ENCODE measurements at places on chromosomes 6 and 20.
A peak's percentile ranks its signal among the peaks of the same experiment; 100 is the strongest.

- DNase-seq, result no peak
These were observed 503 bp upstream of the GPLD1 start for GRCh38 chr6:24489881-24490280.

DNA sequence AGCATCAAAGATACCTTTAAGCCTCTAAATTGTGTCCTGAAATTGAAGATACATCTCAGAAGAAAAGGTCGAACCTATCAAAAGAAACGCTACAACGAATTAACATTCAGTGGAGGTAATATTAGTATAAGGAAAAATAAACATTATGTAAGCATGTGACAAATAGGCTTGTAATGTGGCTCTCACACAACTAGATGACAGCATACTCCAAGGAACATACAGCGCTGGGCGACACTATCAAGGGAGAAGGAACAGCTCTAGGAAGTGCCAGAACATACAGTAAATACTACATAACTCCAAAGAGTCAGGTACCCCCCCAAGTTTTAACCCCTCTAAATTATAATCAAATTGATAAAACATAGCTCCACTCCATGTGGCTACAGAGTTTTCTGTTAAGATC is 103.5 kb downstream of the LAMP5 start:
- DNase-seq, result peak; percentile 61

- no peak for DNase-seq
These were observed 691 bp upstream of the ANGPT4 start for GRCh38 chr20:916825-917224.

- no peak for DNase-seq
These were observed 8.8 kb upstream of the TAF8 start for GRCh38 chr6:42041481-42042053.

DNA sequence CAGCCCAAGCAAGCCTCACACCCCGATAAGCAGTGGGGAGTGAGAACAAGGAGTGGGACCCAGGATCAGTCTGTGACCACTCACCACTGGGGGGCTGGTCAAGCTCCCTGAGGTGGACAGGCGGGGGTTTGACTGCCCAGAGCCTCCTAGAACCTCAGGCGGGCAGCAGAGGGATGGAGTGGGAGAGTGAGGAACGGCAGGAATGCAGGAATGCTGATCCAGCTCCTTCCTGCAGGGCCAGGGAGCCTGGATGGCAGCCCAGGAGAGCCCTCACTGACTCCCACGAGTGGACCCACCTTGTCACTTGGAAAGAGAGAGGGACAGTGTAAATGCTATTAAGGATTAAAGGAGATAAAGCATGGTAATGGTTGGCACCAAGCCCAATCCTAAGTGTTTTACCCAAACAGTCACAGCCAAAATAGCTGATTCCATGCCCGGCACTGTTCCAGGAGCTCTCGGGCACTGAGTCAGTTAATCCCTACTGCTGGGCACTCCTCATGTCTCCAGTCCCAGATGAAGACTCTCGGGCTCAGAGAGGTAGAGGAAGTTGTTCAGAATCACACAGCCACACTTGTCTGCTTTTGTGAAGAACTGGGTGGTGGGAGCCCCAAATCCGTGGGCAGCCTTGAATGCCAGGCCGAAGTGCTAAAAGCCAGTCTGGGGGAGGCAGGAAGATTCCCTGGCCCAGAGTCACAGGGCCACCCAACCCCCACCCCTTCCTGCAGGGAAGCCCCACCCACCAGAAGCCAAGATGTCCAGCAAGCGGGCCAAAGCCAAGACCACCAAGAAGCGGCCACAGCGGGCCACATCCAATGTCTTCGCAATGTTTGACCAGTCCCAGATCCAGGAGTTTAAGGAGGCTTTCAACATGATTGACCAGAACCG is 3.1 kb downstream of the MYL9 start:
- DNase-seq, result no peak

- no peak for DNase-seq
These were observed 399.7 kb downstream of the COL12A1 start for GRCh38 chr6:74805916-74806696.

GRCh38 chr6:112298021-112298745 is 43.8 kb upstream of the LAMA4 start:
- no peak for DNase-seq

GRCh38 chr6:112691289-112691688 is 344.2 kb downstream of the RFPL4B start:
- no peak for DNase-seq

DNA sequence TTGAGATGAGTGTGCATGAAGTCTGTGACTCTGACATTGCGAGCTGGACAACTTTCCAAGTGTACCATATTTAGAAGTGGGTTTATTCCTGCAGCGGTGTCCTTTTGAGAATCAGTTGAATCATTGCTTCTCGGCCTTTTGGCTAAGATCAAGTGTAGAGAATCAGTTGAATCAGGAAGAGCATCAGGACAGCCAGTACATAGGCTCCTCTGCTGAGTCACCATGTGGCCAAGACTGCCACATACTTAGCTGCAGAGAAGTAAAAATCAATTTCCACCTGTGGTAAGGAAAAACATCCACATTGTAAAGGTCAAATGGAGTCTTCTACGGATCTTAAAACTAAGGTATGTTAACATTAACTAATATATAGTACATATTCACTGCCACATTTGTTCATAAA is 428.4 kb upstream of the MARCKS start:
- DNase-seq, result no peak

DNA sequence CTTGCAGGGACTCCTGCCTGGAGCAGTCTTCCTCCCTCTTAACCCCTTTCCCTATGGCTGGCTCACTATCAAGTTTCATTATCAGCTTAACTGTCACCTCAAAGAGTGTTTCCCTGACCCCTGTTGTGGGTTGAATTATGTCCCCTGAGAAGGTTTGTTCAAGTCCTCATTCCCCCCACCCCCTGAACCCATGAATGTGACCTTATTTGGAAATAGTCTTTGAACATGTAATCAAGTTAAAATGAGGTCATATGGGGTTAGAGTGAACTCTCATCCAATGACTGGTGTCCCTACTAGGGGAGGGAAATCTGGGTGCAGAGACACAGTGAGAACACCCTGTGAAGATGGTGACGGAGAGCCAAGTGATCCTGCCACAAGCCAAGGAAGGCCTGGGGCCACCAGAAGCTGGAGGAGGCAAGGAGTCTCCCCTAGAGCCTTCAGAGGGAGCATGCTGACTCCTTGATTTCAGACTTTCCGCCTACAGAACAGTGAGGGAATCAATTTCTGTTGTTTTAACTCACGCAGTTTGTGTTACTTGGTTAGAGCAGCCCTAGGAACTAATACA is 165.2 kb upstream of the TOP1 start:
- DNase-seq, result no peak

DNA sequence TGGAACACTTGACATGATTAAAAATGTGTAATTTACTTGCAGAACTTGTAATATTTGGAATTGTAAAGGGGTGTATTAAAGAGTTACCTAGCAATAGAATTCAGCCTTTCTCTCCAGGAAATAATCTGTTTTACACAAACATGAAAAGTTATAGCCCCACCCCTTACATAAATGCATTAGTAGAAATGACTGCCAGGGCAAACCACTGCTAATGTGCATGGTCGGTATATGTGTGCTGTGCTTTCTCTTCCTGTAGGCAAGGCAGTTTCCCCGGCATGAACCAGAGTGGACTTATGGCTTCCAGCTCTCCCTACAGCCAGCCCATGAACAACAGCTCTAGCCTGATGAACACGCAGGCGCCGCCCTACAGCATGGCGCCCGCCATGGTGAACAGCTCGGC is 156.5 kb downstream of the TMEM242 start:
- DNase-seq, result no peak

DNA sequence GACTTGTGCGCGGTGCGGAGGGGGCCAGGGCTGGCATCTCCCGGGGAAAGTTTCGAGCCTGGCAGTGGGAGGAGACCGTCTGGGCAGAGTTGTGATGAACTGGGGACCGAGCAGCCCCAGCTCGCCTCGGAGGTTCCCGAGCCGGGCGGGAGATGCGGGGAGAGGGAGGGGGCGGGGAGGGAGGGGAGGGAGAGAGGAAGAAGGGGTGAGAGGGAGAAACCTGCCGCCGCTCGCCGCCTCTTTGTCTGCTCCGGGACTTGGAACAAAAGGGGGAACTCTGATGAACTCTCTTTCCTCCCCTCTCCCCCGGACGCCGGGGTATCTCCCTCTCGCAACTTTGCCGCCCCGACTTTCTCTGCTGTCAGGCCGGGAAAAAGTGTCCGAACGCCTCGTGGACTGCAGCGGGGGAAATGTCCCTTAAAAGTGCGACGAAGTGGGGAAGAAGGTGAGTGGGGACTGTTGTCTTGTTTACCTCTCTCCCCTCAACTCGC is 72.7 kb downstream of the SOX4 start:
- no peak for DNase-seq

- DNase-seq, result no peak
These were observed 75.4 kb upstream of the LAMA2 start for GRCh38 chr6:128807577-128807976.

GRCh38 chr6:139858429-139858828 is 484.0 kb upstream of the CITED2 start:
- DNase-seq, result no peak

DNA sequence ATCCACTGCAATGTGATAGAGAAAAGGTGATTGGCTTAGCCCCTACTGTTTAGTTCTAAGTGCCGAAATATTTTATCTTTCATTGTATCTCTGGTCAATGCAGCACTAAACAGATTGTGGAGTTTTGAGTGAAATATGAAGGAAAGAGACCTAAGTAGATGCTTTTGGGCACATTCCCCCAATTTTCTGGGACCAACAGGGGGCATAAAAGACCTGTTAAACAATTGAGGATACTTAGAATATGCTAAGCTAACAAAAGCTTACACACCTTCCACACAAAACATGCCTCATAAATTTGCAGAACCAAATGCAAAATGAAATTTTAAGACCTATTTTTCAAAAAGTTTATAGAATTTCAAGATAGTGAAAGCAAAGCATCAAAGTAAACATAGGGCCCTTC is 746.9 kb downstream of the TBC1D32 start:
- no peak for DNase-seq

DNA sequence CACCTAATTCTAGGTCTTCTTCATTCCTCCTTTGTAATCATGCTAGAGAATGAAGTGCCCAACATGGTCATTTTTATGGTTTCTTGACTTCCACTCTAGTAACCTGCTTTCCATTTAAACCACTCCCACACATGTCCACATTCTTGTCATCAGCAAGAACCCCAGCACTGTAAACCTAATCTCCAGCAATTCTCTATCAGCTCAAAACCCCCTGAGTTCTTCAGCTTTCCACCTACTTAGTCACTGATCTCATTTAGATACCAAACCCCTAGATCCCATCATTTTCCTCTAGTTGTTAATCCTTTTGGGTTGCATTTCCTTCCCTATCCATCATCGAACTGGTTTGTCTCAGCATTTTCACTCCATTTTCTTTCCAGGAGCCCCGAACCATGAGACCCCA is 49.7 kb downstream of the GOPC start:
- no peak for DNase-seq

GRCh38 chr6:28606424-28607391 is 81.0 kb downstream of the GPX5 start:
- no peak for DNase-seq

- no peak for DNase-seq
These were observed 45.2 kb downstream of the BACH2 start for GRCh38 chr6:90251295-90251992.

GRCh38 chr20:46159101-46159897 is 41.2 kb downstream of the CD40 start:
- DNase-seq, result no peak
